ENCODE measurements at places on chromosomes 1 and 21.

DNA sequence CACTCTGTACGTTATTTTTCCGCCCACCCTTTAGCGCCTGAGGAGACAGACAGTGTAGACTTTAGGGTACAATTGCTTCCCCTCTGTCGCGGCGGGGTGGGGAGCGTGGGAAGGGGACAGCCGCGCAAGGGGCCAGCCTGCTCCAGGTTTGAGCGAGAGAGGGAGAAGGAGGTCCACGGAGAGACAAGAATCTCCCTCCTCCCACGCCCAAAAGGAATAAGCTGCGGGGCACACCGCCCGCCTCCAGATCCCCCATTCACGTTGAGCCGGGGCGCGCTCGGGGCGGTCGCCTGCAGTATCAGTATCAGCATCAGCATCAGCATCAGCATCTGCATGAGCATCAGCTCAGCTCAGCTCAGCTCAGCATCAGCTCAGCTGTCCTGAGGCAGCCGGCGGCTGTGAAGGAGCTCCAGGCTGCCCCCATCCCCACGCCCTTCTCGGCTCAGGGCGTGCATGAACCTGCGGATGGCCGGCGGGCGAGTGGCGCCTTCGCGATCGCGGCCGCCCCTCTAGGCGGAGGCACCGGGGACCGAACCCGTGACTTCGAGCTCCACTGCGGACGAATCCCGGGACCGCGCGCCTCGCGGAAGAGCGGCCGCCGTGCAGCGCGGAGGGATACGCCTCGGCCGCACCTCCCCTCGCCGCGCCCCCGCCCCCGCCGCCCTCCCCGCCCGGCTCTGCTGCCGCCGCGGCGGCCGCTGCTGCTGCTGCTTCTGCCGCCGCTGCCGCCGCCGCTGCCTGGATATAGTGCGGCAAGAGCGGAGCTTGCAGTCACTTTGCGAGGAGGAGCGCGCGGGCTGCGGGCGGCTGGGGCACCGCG lies at the start of gene NCAM2:
TSS of gene NCAM2 (plus strand) at position 774 of the 820 bp plus-strand sequence.
- peak; percentile 91 for DNase-seq

DNA sequence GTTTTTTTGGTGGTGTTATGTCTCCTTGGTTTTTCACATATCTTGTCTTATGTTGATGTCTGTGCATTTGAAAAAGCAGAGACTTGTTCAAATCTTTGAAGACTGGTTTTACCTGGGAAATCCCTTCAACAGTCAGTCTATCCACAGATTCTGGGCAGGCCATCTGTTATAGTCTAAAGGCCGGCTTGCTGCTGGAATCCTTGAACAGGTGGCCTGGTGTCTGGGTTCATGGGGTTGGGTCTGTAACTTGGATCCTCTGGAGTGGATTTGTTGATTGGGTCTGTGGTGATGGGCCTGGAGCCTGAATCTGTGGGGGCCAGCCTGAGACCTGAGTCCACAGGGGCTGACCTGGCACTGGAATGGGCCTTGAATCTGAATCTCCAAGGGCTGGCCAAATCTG lies 12.2 kb downstream of the LORICRIN start:
- DNase-seq = no peak

- no peak for DNase-seq
These were observed 998.6 kb upstream of the NCAM2 start for GRCh38 chr21:19999369-20000272.

DNA sequence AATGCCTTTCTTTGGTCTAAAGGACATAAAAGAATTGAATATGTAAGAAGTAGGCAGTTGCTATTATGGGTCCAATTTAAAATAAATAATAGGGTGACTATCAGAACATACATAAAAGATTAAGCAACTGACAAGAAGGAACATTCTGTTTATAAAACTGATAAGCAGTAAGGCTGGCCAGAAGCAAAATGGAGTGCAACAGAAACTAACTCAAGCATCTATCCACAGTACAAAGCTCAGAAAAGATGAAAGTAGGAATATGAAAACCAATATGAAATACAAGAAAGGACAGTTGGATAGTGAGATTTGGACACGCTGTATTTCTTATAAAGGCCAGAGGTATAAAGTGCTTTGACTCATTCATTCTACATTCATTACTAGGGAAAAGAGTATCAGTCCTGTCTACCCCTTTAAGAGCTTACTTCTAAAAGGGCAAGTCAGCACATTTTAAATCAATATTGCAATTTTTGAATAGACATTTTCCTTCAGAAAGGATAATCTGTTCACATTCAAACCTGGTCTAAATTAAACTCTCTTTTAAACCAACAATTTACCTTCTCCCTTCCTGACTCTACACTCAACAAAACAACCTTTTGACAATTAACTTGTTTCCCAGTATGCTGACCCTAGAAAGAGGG lies 14.4 kb downstream of the ALDH9A1 start:
- DNase-seq = no peak

- no peak for DNase-seq
These were observed 17.6 kb downstream of the PCNX2 start for GRCh38 chr1:233277637-233278606.

DNA sequence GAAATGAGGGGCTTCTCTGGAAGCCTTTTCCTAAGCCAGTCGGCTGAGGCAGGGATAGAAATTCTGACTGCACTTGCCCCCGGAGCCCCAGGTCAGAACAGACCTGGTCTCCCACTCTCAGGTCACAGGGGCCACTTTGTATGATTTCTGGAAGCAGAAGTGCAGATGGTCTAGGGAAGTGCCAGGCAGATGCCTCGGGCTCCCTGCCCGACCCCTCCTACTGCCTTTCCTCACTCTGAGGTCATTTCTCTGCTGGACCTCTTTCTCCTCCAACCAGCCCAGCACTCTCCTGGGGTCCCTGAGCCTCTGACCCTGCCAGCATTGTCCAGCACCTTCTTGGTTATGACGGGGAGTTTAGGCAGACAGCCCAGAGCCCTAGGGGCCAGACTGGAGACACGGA lies 8.7 kb downstream of the RUNX3 start:
- no peak for DNase-seq

- peak; percentile 8 for DNase-seq
These were observed 33.0 kb downstream of the COP1 start for GRCh38 chr1:176174108-176174507.

DNA sequence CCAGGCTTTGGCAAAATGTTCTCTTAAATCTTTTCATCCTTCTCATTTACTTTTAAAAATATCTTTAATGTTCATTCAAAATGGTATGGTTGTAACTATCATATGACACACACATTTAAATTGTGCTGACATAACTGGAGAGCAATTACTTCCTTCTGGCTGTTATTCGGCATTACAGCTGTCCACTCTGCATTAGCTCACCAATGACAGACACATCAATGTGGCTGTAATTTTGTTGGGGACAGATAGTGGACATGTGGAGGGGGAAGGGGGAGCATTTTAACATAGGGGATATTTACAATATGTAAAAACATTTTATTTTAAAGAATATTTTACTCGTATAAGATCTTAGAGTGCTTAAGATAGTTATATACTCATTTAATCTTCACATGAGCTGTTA lies 319.8 kb downstream of the HMCN1 start:
- no peak for DNase-seq
